Smooth muscle cell of trachea (primary cell): ENCODE measurements at places on chromosomes 2 and 18. TPM values are rescaled to one million over a fixed set of nuclear protein-coding genes. Genes with fewer than 3 reads are reported as not detected.

The ZSWIM2 gene
- total RNA-seq, result under 0.01 TPM in 1 of 2 replicates, not detected in the other

The SERPINB4 gene
- total RNA-seq, result not detected in 2 replicates

The FHOD3 gene
- total RNA-seq, result 18.8 and 22.3 TPM in 2 replicates

The MERTK gene
- 0.29 and 0.99 TPM in 2 replicates for total RNA-seq

The PROKR1 gene
- not detected in 2 replicates for total RNA-seq

The POTEJ gene
- total RNA-seq, result not detected in 2 replicates

The GALNT3 gene
- total RNA-seq, result 0.33 and 0.58 TPM in 2 replicates

The CYBRD1 gene
- total RNA-seq, result 234 and 497 TPM in 2 replicates

The CKAP2L gene
- 0.50 and 15.3 TPM in 2 replicates for total RNA-seq

The PRKAG3 gene
- 0.15 and 0.50 TPM in 2 replicates for total RNA-seq

The ITPRID2 gene
- 175 and 289 TPM in 2 replicates for total RNA-seq

The DDX18 gene
- 38.0 and 53.4 TPM in 2 replicates for total RNA-seq
